MCF 10A (cell line): ENCODE measurements at places on chromosomes 1 and 21. TPM values are rescaled to one million over a fixed set of nuclear protein-coding genes. Genes with fewer than 3 reads are reported as not detected.

Gene OR2L8
- not detected in 2 replicates for total RNA-seq

Gene FAM151A
- total RNA-seq = not detected in 2 replicates

Gene TCP10L
- total RNA-seq = not detected in 2 replicates

Gene PERM1
- not detected in 2 replicates for total RNA-seq

DNA sequence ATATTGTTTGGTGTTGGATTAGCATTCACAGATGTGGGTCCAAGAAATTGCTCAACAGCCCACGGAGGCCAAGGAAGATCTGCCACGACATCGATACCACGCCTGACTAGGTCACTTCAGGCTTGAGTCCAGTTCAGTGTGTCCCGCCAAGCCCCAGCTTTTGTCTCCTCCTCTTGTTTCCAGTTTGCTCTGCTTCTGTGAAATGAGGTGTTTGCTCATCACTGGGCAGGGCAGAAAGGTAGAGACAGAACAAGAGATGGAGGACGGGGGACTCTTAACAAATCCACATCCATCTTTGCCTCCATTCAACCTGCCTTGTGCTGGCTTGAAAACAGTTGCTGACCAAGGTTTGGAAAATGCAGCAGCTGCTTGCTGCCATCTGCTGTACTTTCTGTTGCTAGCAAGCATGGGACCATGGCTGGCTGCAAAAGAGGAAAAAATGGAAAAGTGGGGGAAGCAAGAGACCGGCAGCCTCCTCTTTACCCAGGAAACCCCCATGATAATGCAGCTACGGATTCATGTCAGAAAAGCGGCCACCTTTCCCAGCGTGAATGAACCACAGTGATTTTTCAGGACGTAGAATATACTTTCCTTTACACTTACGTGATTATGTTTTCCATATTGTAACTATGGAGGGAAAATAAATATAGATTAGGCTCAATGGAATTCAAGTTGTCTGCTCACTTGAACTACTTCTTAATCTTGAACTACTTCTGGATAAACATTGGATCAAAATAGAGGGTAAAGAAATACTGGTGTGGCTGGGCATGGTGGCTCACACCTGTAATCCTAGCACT is 80.2 kb upstream of the GREM2 start:
- DNase-seq = peak; percentile 71

DNA sequence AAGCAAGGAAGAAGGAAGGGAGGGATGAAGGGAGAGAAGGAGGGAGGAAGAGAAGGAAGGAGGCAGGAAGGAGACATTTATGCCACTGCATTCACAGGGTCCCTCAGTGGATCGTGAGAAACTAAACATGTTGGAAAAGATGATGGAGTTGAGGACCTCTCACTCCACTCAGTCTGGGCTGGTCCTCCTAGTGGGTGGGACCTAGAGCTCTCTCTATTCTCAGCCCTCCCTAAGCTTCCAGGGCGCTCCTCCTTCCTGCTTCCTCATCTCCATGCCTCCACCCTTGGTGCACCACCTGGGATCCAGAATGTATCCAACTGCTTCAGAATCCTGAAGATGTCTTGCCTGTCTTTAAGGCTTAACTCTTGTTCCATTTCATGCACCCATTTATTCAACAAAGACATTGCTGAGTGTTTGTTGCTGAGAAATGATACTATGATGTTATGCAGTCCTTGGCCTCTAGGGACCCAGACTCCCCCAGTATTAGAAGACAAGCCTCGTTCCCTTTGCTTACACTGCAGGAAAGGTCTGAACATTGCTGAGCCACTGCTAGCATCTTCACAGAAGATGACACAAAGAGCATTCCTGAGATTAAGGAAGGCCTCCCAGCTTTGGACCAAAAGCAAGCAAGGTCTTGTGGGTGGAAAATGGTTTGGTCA is 88.5 kb downstream of the BEND5 start:
- peak; percentile 16 for DNase-seq

DNA sequence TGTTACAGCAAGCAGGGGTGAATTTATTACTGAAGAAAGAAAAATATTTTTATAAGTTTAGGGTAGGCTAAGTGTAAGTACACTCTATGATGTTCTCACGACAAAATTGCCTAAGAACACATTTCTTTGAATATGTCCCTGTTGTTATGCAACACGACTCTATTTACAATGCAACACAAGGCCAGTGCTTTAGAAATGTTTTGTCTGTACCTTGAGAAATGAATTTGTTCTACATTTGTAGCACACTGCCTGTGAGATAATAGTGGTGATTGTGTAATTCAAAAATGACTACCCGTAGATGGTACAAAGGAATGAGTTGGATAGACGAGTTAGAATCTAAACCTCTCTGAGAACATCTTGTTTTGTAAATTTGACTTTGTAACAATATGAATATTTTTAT is 63.7 kb upstream of the IGSF5 start:
- peak; percentile 65 for DNase-seq

- DNase-seq = peak; percentile 23
Measured at GRCh38 chr1:206804156-206804737, 32.0 kb upstream of the IL10 start.

- no peak for DNase-seq
Measured at GRCh38 chr1:199205740-199206441, 567.1 kb downstream of the PTPRC start.

DNA sequence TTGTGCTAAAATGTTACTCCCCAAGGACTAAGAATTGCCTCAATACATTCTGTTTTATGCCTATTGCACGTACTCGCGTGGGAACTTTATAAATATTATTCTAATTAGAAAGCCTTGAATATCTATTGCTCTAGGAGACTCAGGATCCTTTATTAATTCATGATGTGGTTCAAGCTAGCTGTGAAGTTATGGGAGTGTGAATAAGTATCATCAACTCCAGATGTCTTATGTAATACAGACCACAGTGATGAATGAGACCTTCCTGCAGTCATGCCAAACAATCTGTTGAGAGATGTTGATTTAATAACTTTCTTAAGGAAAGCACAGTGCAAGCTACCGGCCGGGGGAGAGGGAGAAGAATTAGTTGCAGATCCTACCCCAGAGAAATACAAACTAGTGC is 519.2 kb upstream of the ZP4 start:
- peak; percentile 21 for DNase-seq

DNA sequence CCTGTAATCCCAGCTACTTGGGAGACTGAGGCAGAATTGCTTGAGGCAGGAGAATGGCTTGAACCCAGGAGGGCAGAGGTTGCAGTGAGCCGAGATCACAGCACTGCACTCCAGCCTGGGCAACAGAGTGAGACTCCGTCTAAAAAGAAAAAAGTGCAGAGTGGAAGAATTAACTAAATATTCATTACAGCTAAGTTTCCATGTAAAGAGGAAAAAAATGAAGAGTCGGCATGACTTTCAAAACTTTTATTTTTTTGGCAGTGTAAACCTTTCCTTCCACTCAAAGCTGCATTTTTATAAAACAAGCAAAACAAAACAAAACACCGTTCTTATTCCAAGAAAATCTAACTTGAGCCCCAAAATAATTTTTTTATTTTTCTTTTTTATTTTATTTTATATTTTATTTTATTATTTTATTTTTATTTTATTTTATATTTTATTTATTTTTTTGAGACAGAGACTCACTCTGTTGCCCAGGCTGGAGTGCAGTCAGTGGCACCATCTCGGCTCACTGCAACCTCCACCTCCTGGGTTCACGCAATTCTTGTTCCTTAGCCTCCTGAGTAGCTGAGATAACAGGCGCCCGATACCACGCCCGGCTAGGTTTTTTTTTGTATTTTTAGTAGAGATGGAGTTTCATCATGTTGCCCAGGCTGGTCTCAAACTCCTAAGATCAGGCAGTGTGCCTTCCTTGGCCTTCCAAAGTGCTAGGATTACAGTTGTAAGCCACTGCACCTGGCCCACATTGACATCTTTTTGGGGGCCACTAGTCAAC is 62.9 kb downstream of the PACC1 start:
- DNase-seq = no peak

- DNase-seq = no peak
Measured at GRCh38 chr1:68808351-68808750, 311.5 kb upstream of the DEPDC1 start.

DNA sequence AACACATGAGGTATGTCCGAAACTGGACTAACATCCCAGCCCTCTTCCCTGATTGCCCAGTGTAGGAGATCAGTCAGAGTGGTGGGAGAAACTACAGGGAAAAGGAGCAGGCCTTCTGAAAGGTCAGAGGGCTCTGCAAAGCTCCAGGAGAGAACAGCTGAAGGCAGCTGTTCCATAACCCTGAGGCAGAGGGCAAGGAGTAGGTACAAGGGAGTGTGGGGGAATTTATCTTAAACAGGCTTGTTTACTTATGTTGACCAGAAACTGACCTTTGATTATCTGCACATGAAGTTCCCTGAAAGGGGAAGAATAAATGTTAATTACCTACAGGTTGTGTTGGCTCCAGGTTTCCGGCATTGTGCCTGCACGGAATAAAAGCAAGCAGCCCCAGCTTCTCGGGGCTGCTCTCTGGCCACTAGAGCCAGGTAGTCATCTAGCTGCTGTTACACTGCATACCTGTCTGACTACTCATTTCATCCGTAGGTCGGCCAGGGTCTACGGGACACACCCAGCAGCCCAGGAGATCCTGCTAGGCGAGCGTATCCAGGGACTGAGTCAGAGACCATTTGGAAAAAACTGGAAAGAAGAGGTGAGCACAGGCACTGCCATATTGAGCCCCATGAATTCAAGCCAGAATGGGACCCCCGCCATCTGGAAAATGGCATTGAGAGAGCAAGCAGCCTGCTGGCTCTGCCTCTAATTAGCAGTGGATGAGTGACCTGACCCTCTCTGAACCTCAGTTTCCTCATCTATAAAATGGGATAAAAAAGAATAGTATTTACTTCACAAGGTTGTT is 14.9 kb upstream of the PAQR7 start:
- DNase-seq = peak; percentile 92

DNA sequence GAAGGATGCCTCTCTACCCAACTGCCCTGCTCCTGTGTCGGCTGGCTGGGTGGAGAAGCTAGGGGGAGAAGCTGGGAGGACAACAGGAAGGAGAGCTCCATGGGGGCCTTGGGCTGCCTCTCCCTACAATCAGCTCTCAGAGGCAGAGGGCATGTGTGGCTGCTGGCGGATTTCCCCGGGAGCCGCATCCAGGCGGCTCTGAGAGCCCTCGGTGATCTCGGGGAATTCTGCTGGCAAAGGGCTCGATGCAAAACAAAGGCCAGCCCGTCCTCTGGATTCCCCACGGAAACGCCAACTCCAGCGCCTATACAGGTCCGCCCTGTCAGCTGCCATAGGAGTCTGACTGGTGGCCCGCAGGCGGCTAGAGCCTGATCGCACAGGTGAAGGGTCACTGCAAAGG is 26.4 kb upstream of the EVA1B start:
- DNase-seq = no peak

DNA sequence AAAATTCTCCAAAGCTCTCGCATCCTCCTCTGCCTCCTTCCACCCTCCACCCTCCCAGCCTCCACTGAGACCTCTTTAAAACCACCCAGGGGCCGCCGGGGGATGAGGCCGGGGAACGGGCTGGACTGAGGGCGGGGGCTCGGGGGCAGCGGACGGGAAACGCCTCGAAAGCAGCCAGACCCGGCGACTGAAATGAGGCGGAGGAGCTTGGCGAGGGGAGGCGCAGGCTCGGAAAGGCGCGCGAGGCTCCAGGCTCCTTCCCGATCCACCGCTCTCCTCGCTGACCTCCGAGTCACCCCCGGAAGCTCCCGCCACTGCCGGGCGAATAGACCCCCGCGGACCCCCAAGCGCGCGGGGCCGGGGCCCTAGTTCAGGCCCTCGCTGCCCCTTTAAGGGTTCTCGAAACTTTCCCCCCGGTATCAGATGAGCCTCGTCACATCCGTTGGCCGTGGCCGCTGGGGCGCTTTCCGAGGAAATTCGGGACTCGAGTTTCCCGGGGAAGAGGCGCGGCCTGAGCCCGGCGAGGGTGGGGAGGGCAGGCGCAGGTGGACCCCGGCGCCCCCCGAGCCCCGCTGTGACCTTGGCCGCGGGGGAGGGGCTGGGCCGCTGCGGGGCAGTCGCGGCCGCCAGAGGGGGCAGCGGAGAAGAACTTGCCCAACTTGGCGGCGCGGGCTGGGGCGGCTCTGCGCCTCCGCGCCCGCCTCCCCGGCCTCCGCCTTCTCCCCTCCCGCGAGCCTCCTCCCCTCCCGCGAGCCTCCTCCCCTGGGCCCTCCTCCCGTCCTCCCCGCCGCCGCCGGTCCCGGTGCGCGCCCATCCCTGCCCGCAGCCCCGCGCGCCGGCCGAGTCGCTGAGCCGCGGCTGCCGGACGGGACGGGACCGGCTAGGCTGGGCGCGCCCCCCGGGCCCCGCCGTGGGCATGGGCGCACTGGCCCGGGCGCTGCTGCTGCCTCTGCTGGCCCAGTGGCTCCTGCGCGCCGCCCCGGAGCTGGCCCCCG is at the start of gene BACE2:
Gene BACE2, plus strand, starts transcription at position 813 of the 995 bp plus-strand sequence. Its CDS starts 104 bp downstream, at position 917.
- peak; percentile 81 for DNase-seq

- DNase-seq = no peak
Measured at GRCh38 chr1:102853136-102853535, 255.2 kb downstream of the COL11A1 start.

GRCh38 chr1:8510041-8510823 is 192.3 kb downstream of the SLC45A1 start:
- no peak for DNase-seq

GRCh38 chr1:246460406-246460805 is 46.7 kb downstream of the SMYD3 start:
- DNase-seq = no peak

DNA sequence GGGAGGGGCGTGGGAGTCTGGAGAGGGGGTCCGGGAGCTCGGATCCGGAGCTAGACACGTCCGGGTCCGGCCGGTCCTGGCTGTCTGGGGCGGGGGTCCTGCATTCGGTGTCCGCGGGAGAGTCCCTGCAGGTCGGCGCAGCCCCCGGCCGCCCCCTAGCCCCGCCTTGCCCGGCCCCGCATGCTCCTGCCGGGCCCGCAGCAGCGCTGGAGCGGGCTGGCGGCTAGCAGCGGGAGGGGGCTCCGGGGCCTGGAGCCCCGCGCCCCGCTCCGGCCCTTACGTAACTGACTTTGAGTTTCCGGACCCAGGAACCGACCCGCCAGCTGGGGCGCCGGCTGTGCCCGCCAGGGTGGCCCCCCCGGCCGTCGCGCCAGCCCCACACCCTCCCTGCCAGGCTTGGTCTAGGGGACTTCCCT is 26.9 kb upstream of the EPB41 start:
- no peak for DNase-seq

- DNase-seq = no peak
Measured at GRCh38 chr1:37071829-37072228, 37.5 kb upstream of the GRIK3 start.

- DNase-seq = no peak
Measured at GRCh38 chr1:226679262-226679661, 59.8 kb downstream of the ITPKB start.

- DNase-seq = peak; percentile 72
Measured at GRCh38 chr1:212070720-212071302, 35.3 kb downstream of the DTL start.
